ENCODE measurements at places on chromosomes 5 and 9. TPM values are rescaled to one million over a fixed set of nuclear protein-coding genes. Genes with fewer than 3 reads are reported as not detected.

PTGER4 gene
- total RNA-seq = 57.3 TPM

GRCh38 chr5:1890296-1890695, 7.6 kb upstream of the IRX4 start:
- DNase-seq = no peak

DNA sequence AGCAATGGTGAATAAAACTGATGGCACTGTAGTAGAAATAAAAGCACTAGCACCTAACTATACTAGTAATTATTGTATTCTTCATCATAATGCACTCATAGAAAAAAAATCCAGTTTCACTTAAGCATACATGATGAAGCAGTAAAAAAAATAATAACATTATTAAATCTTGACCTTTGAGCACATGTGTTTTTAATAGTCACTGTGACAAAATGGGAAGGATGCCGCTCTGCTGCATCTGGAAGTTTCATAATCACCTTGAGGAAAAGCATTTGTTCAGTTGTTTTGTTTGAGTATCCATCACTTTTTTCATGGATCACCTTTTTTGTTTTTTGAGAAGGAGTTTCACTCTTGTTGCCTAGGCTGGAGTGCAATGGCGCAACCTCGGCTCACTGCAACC, 13.2 kb downstream of the OR2K2 start:
- no peak for DNase-seq

- no peak for DNase-seq
Measured at GRCh38 chr9:125280945-125281344, 19.3 kb downstream of the GAPVD1 start.

DNA sequence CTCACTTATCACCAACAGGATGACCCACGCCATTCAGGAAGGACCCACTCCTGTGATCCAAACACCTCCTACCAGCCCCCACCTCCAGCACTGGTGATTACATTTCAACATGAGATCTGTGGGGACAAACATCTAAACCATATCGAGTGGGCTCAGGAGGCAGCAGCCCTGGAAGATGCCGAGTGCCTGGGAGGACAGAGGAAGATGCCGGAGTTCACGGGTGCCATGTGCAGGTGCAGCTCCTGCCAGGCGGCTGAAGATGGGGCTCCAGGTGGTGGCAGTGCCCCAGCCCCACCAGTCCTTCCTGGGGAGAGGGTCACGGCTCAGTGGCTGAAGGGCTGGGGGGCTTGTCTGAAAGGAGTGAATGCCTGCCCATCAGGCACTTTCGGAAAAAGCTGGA, 6.1 kb upstream of the CEP72 start:
- no peak for DNase-seq

BNC2 gene
- total RNA-seq = not detected

- DNase-seq = no peak
Measured at GRCh38 chr5:117680426-117680825, 1105.8 kb upstream of the SEMA6A start.

DNA sequence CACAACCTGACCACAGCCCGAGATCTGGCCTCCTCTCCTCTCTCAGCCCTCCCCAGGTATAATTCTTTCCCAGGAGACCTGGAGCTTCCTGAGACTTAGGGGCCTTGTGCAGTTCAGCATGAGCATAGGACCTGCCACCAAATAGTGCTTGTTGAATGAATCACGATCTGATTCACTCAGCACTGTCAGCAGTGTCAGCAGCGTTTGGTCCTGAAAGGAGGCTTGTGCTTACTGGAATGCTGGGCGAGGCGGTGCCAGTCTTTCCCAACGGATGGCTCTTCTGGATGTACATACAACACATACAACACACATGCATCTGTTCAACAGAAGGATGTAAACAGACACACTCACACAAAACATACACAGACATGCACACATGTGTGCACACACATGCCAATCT, 173.3 kb downstream of the COL23A1 start:
- DNase-seq = no peak

GRCh38 chr5:151622367-151623088, 31.4 kb upstream of the FAT2 start:
- DNase-seq = no peak

DNA sequence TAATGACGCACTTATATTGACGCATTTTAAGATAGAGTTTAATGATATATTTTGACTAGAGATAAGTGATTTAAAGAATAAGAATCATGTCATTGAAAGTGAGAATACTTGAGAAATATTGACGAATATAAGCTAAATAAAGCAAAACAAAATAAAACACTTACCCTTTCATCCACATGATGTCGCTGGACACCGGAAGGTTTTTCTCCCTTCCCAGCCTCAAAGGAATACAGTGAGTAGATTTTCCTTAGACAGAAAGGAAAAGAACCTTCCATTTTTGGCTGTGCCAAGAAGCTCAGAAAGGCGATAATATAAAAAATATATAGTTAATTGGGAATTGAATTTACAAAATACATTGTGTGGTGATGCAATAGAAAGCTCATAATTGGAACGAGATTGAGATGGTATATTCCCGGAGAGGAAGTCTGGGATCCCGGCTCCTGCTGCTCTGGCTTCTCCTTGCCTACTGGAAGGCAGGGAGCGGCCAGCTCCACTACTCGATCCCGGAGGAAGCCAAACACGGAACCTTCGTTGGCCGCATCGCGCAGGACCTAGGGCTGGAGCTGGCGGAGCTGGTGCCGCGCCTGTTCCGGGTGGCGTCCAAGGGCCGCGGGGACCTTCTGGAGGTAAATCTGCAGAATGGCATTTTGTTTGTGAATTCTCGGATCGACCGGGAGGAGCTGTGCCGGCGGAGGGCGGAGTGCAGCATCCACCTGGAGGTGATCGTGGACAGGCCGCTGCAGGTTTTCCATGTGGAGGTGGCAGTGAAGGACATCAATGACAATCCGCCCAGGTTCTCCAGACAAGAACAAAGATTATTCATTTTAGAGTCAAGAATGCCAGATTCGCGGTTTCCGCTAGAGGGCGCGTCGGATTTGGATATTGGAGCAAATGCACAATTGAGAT, at the start of gene PCDHA5:
Gene PCDHA5, plus strand, starts transcription at position 239 of the 906 bp plus-strand sequence.
- DNase-seq = no peak

RASGRF2 gene
- 22.6 TPM for total RNA-seq

DNA sequence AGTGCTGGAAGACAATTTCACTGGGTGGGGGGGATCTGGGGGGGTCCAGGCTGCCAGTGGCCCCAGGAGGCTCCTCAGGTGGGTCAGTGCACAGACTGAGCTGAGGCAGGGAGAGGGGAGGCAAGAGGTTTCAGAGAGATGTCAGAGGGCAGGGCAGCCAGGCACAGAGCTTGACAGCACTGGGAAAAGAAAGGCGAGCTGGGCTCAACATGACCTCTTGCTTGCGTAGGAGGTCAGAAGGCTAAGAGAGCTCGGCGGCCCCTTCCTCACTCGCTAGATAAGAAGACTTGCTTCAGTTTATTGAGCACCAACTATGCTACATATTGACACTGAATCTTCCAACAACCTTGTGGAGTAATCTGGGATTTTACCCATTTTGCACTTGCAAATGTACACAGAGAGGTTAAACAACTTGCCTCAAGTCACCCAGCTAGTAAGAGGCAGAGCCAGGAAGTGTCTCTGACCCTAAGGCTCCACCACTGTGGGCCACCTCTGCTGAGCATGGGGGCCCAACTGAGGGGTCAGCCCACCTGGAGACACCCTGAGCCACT, 3.5 kb downstream of the PDLIM7 start:
- no peak for DNase-seq

GRCh38 chr9:124555043-124555442, 47.8 kb upstream of the NR5A1 start:
- no peak for DNase-seq

GRCh38 chr5:83246071-83246470, 168.7 kb downstream of the XRCC4 start:
- DNase-seq = no peak

Measured in activated T-helper 1 cell treated with anti-CD3 and anti-CD28 coated beads, Interleukin-12 subunit alpha, Interleukin-12 subunit beta, Interleukin-2, Interleukin-4 antibody, amounts not matched to agents 30 ng/mL and 10 ng/mL and 1 ng/mL, durations not matched to agents 14 hours and 24 hours and 36 hours (primary cell).